ENCODE measurements at places on chromosomes 7 and 10. TPM values are rescaled to one million over a fixed set of nuclear protein-coding genes. Genes with fewer than 3 reads are reported as not detected.

Gene SFRP5
- polyA plus RNA-seq = 0.94 TPM

Gene AHR
- polyA plus RNA-seq = 15.8 TPM

DNA sequence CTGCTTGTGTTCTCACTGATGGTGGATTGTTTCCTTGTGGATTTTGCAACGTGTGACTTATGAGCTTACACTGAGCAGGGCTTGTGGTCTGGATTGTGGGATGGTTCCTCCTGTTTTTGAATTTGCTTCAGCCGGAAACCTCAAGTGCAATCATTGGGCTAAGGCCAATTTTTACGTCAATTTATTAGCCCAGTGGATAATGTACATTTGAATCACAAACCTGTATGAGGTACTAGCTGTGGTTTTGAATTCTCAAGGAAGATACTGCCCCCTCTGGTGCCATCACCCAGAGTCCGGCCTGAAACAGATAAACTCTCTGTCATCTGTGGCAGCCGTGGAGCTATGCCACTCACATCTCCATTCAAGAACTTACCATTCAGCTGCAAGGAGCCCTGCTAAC lies 7.3 kb upstream of the ZNF777 start:
- no peak for DNase-seq

GRCh38 chr7:45690762-45691150 lies 116.6 kb downstream of the ADCY1 start:
- DNase-seq = no peak

DNA sequence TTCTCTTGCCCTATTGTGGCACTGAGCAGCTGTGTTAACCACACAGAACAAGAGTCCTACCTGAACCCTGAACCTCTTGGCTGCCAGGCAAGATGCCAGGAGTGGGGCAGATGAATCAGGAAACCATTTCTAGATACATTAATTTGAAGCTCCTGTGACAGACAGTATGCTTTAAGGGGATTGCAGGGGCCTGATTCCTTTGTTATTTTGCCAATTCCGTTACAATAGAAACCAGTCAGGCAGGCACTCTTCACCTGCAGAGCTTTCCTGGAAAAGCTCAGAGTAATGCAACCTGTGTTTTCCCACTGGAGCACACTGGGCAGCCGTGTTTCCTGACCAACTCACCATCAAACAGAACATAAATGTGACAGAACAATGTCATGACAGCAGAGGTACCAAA lies 233.1 kb downstream of the BMPER start:
- DNase-seq = no peak

Gene FBXL13
- 0.76 TPM for polyA plus RNA-seq

Gene ADK
- 30.8 TPM for polyA plus RNA-seq

- no peak for DNase-seq
Measured at GRCh38 chr10:48383393-48383792, 76.9 kb downstream of the MAPK8 start.

GRCh38 chr10:122530177-122530576 lies 30.4 kb upstream of the DMBT1 start:
- no peak for DNase-seq

- DNase-seq = no peak
Measured at GRCh38 chr7:98283127-98283886, 1.8 kb downstream of the BRI3 start.

- DNase-seq = no peak
Measured at GRCh38 chr7:100376066-100376465, 2.8 kb downstream of the PILRA start.

Gene UNCX
- not detected for polyA plus RNA-seq

Gene FAM237B
- polyA plus RNA-seq = not detected

DNA sequence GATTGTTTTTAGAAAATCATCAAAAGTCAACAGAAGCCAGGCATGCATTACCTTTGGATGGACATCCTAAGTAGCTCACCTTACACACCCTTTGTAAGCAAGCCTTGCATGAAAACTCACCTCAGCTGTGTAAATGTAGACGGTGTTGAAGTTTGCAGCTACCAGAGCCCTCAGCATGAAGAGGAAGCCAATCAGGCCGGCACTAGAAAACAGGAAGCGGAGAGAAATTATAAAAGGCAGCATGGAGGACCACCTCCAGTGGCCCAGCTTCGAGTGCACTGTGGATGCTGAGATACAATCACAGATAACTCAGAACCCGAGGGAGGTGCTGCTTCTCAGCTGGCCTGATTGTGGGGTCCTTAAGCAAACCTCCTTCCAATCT lies 75.3 kb downstream of the SVOPL start:
- DNase-seq = no peak

DNA sequence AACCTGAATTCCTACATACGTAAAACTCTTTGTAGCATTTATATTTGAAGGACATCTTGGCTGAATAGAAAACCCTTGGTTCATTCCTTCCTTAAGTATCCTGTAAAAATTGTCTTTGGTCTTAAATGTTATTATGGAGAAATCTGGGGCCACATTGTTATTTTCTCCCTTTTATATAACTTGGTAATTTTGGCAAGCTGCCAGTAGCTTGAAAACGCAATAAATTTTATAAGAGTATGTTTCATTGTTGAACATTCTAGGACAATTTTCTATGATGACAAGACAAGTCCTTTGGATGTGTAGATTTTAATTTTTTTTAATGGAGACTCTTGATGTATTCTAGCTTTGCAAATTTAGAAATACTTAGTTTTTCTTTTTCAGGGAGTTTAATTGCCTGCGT lies 191.9 kb downstream of the ABCA13 start:
- DNase-seq = no peak

DNA sequence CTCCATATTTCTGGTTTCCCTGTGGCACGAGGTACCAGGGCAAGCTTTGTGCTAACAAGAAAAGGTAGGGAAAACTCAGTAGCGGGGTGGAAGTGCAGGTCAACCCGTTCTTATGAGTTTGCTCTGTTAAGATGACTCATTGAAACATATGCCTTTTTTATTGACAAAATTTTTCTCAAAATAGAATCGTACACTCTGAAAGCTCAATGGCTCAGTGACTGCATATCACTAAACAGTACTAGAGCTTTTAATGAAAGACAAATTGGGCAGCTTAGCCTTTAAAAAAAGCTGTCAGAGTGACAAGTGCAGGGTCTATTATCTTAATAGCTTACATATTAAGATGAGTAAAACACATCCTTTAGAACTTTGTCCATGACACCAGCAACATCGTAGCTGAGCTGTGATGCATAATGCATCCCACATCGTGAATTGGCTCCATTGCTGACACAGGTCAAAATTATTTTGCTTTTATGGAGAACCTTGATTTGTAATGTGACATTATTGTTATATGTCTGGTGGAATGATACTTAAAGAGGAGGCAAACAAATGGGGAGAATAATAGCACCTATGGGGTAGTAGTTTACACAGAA lies 264.4 kb downstream of the ETV1 start:
- DNase-seq = no peak

DNA sequence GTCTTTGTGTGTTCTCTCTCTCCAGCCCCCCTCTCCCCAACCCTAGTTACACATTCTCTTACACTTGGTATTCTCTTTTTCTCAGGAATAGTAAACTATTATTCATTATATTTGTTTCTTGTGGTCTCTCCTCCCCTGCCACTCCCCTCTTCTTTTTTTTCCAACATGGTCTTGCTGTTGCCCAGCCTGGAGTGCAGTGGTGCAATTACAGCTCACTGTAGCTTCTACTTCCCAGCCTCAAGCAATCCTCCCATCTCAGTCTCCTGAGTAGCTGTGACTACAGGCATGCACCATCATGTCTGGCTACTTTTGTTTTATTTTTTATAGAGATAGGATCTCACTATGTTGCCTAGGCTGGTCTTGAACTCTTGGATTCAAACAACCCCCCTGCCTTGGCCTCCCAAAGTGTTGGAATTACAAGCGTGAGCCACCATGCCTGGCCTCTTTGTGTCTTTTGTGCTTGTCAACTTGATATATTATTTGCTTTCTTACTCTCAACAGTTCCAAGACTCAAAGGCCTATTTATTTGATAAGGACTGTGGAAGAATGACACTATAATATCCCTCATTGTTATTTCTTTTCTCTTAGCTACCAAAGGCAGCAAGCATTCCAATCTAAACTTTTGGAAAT lies 66.9 kb downstream of the MLLT10 start:
- no peak for DNase-seq

DNA sequence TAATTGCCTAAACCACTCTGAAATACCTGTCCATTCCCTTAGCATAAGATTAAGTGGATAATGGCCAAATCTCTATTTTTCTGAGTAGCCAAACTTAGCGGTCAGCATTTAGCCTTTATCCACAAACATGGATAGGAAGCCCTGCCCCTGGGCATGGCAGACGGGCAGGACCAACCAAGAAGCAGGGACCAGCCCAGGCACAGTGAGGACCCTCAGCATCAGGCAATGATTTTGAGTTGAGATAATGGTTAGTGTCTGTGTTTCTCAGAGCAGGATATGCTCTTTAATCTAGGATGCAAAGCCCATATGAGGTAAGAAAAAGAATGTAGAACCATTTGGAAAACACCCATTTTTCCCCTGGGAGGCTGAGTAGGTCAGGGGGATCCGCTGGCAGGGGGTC lies 131.7 kb downstream of the DPP6 start:
- DNase-seq = no peak

GRCh38 chr10:69087590-69088470 lies at the start of gene SRGN:
Gene SRGN (plus strand): TSS chr10:69088103. CDS start chr10:69088158, 55 bp downstream.
- peak; percentile 55 for DNase-seq

GRCh38 chr7:105003872-105004510 lies 10.0 kb upstream of the KMT2E start:
- no peak for DNase-seq

GRCh38 chr7:19294619-19295018 lies 149.4 kb upstream of the FERD3L start:
- peak; percentile 36 for DNase-seq

- DNase-seq = no peak
Measured at GRCh38 chr7:85025312-85025756, 161.5 kb downstream of the SEMA3D start.

GRCh38 chr7:41046221-41046761 lies 656.6 kb downstream of the INHBA start:
- DNase-seq = no peak

DNA sequence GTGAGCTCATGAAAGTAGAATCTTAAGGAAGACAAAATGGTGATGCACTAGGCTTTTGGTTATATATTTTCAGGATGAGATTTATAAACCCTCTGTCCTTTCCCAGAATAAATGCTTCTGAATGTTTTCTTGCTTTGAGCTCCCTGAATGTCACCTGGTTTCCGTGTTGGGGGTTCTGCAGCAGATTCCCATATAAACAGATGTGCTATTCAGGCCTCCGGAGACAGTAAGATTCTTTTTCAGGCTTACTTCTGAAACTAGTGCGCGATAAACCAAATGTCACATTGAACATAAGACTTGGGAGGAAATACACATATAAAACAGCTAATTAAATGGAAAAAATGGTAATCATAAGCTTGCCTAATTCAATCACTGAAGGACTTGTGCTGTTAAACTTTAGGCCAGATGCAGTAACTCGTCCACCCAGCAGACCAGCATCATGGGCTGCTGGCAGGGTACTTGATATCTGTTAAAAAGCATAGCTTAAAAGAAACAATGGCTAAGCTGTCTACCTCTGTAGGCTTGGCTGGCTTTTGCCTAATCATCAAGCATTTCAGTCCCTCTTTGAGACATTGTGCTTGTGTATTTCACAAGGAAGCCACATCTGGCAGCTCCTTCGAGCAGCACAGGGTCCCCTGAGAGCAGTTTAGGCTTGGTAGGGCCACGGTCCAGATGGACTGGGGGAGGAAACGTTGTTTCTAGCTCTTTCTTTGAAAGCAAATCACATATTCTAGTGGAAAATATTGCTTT lies 281.2 kb upstream of the KIAA1217 start:
- peak; percentile 45 for DNase-seq

GRCh38 chr10:63712717-63713115 lies 191.5 kb downstream of the REEP3 start:
- no peak for DNase-seq

GRCh38 chr7:5758286-5758685 lies 23.2 kb downstream of the RNF216 start:
- DNase-seq = no peak

DNA sequence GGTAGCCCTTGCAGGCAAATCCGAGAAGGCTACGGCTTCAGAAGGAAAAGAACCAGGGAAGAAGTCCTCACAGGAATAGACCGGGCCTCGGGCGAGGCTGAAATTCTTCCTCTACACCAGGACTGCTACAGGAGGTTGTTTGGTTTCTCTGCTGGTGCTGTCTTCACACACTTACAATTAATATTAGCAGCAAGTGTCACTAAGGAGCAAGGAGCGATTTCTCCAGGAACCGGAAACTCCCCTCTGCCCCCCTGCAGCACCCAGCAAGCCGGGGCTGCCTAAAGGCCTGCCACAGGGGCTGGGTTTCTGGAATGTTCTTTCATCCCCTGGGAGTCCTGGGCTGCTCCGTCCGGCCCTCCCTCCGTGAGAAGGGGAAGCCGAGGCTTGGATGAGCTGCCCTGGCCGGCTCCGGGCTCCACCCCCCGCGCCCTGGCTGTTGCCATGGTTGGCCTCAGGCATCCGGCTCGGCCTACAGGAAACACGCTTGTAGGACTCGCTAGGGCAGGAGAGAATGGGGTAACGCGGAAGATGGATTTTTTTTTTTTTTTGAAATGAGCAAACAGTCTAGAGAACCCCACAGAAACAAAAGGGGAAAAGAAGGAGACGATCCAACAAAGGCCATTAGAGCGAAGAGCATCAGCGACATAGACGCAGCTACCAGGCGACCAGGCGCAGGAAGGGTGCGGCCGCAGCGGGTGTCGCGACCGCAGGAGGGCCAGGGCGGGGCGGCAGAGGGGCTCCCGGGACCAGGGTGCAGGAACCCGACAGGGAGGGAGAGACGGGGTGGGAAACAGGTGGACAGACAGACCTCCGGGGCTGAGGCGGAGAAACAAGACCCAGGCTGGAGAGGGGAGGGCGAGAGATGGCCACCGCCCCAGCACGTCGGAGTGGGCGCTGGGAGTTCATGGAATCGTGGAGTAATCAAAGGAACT lies 33.0 kb downstream of the EN2 start:
- no peak for DNase-seq

Gene CFAP43
- 0.39 TPM for polyA plus RNA-seq

DNA sequence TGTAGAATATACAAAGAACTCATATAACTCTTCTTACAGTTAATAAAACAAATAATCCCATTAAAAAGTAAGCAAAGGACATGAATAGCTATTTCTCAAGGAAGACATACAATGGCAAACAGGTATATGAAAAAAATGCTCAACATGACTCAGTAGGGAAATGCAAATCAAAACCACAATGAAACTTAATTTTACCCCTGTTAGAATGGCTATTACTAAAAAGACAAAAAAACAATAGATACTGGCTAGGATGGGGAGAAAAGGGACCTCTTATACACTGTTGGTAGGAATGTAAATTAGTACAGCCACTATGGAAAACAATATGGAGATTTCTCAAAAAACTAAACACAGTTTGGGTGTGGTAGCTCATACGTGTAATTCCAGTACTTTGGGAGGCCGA lies 37.8 kb downstream of the HERPUD2 start:
- DNase-seq = no peak

Gene CTAGE15
- not detected for polyA plus RNA-seq

All from hindlimb muscle (tissue), 1 donor.